ENCODE measurements at places on chromosomes 16 and 17.
A peak's percentile ranks its signal among the peaks of the same experiment; 100 is the strongest.

DNA sequence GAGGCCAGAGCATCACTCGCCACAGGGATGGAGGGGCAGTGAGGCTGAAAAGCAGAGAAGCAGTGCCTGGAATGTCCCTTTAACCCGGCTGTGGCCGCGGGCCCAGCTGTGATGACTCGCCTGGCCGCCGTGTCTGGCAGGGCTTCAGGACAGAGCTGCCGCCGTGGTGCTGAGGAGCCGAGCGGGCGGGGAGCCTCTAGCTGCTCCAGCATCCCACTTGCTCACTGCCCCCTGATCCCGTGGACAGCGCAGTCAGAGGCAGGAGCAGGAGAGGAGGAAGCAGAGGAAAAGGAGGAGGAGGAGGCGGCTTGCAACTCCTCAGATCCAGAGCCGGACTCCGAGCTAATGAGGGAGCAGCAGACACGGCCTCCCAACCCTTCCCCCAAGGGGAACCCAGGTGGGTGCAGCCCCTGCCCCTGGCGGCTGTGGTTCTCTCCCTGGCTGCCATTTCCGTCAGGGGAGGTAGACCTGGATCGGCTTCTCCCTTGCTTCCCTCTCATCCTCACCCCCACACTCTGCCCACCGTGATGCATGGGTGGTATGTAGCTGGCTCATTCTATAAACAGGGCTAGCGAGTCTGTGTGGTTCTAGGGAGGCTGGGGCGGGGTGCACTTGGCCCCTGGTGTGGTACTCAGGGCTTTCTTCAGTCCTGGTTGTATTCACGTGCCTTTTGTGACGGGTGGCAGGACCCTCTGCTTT, 165.7 kb downstream of the CMIP start:
- no peak for DNase-seq

DNA sequence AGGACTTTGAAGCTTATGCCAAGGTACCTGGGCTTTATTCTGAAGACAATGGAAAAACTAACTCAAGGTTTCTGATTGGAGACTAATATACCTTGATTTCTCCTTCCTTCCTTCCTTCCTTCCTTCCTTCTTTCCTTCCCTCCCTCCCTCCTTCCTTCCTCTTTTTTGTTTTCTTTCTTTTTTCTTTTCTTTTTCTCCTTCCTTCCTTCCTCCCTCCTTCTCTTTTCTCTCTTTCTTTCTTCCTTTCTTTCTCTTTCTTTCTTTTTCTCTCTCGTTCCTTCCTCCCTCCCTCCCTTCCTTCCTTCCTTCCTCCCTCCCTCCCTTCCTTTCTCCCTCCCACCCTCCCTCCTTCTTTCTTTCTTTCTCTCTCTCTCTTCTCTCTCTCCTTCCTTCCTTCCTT, 98.6 kb upstream of the AXIN2 start:
- DNase-seq, result no peak

DNA sequence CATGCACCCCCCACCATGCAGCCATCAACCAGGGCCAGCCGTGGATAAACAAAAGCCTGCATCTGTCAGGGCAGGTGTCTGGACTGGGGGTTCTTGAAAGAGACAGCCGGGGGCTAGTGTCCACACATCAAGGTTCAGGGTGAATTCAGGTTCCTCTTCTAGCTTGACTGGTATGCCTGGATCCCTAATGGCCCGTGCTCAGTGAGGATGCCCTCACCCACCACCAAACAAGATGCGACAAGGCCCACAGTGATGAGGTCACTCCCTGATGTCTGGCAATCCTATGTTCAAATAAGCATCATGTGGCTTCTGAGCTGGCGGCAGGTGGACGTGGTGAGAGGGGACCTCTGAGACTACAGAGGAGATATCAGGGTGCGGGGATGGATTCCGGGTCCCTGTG, 64.6 kb downstream of the GOSR1 start:
- DNase-seq, result no peak

DNA sequence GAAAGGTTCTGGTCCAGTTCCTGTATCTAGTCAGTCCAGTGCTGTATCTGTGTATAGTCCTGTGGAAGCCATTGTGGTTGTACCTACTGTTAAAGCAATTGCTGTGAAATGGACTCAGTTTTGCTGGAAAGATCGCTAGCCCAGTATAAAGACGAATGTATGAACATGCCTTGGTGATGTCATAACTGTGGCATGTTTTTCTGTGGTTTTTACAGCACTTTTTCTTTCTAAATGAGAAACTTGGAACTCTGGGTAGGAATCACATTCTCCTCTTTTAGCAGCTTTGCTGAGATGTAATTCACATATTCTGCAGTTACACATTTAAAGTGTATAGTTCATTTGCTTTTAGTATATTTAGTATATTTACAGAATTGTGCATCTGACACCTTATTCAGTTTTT, 58.1 kb downstream of the MAP2K4 start:
- no peak for DNase-seq

DNA sequence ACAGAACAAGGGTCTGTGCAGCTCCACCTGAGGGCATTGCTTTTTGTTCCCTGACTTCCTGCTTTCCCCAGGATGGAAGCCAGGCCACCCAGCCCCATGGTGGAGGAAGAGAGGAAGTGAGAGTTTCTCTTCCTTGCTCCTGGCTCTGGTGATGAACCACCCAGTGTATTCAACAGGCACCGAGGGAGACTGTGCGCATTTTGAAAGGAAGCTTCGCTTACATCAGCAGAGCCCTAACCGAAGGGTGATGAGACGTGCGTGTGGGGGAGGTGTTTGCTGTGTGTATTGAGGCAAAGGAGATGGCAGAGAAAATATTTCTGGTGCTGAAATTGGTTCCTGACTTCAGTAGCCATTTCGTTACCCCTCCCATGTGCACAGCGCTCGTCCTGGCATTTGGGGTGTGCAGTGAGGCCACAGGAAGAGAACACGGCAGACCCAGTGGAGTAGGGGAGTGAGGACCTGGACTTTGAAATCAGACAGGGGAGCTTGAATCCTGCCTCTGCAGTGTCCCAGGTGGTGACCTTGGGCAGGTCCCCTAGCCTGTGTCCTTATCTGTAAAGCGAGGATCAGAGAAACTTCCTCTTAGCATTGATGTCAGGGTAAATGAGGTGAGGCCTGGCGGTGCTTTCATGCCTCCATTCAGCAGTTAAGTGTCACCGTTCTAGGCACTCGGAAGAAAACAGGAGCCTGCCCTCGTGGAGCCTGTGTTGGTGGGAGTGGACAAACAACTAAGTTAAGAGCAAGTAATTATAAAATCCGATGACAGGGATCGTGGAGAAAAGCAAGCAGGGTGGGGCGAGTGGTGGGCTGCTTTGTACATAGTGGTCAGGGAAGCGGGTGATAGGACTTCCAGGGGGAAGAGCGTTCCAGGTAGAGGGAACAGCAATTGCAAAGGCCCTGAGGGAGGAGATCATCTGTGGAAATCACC, 7.4 kb downstream of the CMIP start:
- DNase-seq, result peak; percentile 52

DNA sequence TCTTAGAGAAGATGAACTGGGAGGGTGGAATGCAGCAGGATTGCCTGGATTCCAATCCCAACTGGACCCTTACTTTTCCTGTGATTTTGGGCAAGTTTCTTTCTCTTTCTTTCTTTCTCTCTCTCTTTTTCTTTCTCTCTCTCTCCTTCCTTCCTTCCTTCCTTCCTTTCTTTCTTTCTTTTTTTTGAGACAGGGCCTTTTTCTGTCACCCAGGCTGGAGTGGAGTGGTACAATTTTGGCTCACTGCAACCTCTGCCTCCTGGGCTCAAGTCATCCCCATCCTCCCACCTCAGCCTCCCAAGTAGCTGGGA, 20.5 kb downstream of the CDH1 start:
- DNase-seq, result no peak

- no peak for DNase-seq
Measured at GRCh38 chr17:69188064-69188463, 40.6 kb downstream of the ABCA10 start.

- no peak for DNase-seq
Measured at GRCh38 chr17:72332367-72332766, 211.5 kb downstream of the SOX9 start.

GRCh38 chr17:61462719-61463315, 10.6 kb downstream of the TBX4 start:
- DNase-seq, result no peak

- no peak for DNase-seq
Measured at GRCh38 chr16:66267292-66268014, 99.0 kb upstream of the CDH5 start.

DNA sequence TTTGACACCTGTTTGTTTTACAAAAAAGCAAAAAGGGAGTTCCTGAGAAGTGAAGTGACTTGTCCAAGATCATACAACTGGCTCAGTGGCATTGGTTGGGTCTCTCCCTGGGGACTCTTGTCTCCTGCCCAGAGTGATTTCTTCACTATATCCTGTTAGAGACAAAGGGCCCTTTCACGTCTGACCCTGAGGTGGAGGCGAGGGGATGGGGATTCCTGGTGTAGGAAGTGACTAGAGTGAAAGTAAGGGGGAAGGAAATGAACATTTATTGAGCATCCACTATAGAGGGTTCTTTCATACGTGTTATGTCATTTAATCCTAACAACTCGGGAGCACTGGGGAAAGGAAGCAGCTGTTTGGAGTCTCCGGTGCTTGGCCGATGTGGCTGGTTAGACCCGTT, 9.0 kb downstream of the ITGB3 start:
- no peak for DNase-seq
